ENCODE measurements at places on chromosomes 13 and 19.
A peak's percentile ranks its signal among the peaks of the same experiment; 100 is the strongest.

DNA sequence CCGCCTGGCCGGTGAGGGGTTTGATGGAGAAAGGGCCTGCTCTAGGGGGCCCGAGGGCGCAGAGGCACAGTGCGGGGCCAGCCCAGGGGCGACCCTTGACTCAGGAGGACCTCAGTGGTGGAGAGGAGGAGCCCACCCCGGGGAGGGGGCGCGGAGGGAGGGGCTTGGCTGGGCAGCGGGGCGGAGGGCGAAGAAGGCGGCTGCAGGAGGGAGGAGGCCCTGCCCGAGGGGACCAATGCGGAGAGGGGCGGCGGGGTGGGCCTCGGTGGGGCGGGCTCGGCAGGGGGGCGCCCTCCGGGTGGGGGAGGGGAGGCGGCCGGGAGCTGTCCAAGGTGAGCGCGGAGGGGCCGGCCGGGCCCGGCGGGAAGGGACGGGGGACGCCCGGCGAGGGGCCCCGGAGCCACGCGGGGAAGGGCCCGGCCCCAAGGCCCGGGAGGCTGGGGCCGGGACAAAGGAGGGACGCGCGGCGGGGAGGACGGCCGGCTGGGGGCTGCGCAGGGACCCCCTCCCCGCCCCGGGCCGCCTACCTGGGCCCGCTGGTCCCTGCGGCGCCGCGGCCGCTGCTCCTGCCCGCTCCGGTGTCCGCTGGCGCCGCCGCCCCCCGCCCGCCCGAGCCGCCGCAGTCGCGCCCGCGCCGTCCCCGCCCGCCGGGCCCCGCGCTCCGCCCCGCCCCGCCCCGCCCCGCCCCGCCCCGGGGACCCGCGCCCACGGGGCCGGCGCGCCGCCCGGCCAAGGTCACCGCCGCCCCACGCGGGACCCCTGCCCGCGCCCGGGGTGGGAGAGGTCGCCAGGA, at the start of gene DIRAS1:
DIRAS1 (minus strand) TSS at position 596 of the 793 bp plus-strand sequence. CDS start 3,566 bp downstream, outside the sequence.
- DNase-seq, result no peak

- no peak for DNase-seq
These were observed at the start of gene KLK6 for GRCh38 chr19:50969413-50969760. Gene KLK6 (minus strand): TSS chr19:50969591. CDS start chr19:50968104, 1,487 bp downstream.

GRCh38 chr19:23002690-23003422, at the start of gene ZNF728:
Gene ZNF728 (minus strand): TSS chr19:23003176. CDS start chr19:23003030, 146 bp downstream.
- DNase-seq, result no peak

DNA sequence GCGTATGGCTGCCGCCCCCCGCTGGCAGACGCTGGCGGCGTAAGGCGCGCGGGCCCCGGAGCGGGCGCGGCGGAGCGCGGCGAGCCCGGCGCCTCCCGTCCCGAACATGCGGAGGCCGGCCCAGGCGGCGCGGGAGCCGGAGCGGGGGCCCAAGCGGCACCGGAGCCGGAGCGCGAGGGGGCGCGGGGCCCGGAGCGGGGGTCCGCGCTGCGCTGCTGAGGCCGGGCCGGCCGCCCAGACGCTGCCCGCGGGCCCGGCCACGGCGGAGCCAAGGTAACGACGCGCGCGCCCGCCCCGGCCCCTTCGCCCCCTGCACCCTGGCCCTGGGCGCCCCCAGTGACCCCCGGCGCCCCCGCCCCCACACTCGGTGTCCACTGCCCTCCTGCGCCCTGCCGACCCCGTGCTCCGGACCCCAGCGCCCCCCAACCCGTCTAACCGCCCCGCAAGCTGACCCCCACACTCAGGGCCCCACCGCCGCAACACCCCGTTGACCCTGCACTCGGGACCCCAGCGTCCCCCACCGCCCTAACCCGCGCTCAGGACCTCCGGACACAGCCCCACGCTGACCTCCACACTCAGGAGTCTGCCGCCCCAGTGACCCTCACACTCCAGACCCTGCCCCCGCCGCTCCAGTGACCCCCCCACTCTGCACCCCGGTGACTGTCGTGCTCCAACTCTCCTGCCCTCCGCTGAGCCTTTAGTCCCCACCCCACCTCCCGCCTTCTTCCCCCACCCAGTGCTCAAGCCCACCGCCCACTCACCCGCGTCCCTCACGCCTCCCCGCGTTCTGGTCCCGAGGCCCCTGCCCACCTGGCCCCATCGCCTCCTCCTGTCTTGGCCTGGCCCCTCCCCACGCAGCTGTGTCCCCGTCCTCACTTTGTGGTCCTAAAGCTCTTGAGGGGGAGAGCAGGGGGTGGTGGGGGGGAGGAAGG, at the start of gene CSNK1G2:
CSNK1G2 (plus strand) TSS at position 27 of the 932 bp plus-strand sequence. CDS start 28,601 bp downstream, outside the sequence.
- DNase-seq, result no peak

DNA sequence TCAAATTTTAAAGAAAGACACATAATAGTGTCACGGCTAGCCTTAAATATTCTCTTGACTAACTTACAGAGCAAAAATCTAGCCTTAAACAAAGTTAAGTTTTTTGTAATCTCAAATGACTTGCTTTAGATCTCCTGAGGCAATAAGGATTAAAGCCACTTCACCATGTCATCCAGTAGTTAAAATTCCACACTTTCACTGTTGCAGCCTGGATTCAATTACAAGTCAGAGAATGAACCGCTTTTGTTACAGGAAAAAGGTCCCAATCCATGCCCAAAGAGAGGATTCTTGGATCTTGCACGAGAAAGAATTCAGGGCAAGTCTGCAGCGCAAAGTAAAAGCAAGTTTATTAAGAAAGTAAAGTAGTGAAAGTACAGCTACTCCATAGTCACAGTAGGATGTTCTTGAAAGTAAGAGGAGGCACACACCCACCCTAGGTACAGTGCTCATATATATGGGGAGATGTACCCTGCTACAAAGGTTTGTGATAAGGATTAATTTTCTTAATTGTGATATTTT, 34.6 kb upstream of the CD177 start:
- no peak for DNase-seq

GRCh38 chr19:18321734-18322102, 1.2 kb downstream of the LSM4 start:
- DNase-seq, result peak; percentile 40

DNA sequence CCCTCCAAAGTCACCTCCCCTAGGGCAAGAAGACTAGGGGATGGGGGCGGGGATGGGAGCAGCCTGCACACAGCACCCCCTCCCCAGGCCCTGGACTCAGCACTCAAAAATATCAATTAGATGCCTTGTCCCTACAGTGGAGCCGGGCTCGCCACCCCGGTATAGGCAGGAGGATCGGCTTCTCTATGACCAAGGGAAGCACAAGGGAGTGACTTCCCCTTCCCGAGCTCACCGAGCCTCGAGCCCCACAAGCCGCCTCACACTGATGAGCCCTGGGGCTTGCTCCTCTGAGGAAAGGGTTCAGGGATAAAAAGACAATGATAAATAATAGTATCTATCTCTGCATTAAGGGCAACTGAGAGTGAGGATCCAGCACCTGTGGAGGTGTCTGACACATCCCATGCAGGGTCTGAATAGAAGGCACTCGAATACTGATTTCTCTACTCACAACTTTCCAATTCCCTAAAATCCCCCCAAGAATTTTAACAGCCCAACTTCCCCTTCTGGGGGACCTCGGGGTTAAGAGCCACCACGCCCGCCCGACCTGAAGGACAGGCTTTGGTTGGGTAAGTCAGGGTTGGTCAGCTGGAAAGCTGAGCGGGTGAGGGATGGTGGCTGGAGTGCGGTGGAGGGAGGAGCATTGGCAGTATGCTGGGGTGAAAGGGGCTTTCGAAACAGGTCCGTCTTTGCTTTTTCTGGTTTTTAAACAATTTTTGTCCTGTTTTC, 51.3 kb downstream of the STK24 start:
- DNase-seq, result no peak

DNA sequence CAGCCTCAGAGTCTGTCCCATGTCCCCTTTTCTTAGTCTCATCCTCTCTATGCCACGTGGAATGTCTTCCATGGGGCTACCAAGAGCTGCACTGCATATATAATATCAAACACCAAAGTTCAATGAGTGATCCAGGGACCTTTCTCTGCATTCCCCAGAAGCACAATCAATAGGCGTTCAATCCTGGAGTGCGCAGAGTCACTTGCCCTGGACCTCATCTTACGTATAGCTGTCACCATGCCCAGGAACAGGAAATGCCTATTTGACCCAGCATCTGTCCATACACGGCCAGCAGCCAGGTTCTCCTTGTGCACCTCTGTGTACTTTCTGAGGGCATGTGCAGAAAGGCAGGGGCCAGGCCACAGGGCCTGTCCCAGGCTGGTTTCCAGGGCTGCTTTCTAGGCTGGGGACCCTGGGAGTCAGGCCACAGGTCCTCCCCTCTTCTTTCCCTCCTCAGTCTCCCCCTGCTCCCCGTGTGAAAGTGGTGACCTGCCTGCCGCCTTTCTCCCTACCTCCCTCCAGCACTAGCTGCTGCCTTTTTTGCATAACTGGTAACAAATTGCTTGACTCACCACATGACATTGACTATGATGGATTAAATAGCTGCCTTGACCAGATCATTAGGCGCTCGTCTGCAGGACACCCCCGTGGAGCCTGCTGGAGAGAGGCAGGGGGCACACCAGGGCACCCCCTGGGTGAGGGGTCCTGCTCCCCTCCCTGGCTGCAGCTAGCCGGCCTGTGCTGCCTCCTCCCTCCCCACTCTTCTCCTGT, 222.0 kb downstream of the ZNF536 start:
- DNase-seq, result no peak

DNA sequence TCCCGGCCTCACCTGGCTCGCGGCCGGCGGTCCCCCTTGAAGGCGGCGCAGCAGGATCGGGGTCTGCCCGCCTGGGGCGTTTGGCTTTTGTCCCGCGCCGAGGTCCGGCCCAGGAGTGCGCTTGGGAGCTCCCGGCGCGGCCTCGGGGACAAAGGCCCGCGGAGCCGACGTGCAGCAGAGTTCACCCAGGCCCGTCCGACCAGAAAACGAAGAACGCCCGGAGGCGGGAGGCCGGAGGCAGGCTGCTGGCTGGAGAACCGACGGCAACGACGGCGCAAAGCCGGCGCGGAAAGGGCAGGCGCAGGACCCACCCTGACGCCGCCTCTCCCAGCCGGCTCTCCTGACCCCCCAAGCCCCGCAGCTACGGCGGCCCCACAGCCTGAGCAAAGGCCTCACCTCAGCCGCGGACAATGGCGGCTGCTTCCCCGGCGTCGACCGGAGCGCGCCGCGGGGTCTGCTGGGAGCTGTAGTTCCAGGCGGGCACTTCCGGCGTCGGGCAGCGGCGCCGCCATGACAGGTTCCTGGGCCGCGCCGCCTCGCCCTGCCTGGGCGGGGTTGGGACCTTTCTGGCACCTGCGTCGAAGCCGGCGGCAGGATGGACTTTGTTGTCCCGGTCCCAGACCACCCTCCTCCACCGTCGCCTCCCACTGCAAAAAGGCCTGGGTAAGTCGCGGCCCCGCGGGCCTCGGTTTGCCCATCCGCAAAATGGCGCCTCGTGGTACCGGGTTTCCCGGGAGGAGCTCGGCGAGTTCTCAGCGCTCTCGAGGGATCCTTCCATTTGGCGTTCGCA, at the start of gene ZNF606:
ZNF606 (minus strand) TSS at position 437 of the 790 bp plus-strand sequence. CDS start 1,501 bp downstream, outside the sequence.
- DNase-seq, result peak; percentile 84

DNA sequence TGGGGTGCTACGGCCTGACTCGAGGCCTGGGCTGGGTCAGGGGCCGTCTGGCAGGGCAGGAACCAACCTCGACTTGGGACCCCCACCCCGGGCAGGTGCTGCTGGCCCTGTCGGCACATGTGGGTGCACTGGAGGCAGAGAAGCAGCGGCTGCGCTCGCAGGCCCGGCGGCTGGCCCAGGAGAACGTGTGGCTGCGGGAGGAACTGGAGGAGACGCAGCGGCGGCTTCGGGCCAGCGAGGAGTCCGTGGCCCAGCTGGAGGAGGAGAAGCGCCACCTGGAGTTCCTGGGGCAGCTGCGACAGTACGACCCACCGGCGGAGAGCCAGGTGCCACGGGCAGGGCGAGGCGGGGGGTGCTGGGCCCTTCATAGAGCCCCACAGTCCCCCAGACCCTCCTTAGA, 5.9 kb downstream of the KLC3 start:
- no peak for DNase-seq

DNA sequence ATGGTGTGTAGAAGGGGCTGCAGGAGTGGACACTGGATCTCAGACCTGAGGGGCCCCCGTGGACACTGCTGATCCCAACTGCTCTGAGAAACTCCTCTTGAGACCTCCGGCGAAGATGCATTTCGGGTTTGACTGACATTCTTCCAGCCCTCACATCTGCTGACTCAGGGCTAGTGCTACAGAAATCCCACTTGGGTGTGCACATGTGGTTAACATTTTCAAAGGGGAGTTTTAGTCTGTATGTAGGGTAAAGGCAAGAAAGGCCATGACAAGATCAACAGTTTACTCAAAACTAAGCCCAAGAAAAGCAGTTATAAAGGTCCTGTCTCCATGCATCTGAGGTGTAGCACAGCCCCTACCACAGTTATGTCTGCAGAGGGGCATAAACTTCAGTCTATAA, 31.2 kb downstream of the DLEU7 start:
- no peak for DNase-seq

DNA sequence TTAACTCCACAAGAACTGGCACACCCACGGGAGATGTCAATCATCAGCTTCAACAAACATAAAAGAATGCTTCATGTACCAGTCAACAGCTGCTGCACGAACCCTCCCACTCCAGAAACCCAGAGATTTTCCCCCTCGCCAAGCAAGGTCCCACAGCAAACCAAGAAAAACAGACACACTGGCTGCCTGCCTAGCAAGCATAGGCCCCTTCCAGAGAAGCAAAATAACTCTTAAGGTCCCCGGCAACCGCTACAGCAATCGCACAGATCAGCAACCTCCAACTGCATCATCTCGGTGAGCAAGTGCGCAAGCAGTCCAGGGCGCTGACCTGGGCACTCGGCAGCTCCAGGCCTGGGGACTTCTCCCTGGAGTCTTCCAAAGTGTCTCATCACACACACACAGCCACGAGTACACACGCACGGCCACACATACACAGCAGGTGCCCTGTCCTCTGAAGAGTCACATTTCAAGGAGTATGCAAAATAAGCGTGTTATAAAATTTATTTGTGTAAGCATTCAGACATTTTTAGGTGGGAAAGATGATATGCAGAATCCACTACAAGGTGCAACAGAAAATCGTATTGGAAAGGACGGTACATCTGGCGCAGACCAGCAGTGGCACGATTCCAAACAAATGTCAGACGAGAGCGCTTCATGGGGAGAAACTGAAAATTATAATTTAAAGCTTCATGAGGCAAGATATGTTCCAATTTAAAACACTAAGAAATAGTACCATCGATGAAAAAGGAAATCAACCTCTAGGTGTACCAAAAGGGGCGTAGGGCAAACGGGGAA, 125.0 kb downstream of the STK24 start:
- no peak for DNase-seq

DNA sequence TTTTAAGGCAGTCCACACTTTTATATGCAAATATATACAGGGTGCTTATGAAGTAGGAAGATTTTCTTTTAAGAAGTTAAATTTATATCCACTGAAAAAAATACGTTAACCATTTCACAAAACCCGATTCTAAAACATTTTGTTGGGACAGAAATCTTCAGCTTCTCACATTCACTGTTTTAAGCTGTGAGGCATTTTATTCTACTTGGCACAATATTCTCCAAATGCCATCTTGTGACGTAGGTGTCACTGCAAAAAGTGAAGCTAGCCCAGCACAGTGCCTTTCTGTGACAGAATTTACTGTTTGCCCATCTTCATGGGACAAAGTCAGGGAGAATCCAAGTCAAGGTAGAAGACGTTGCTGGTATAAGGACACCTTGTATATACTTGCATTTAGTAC, 94.5 kb upstream of the SLC15A1 start:
- no peak for DNase-seq

DNA sequence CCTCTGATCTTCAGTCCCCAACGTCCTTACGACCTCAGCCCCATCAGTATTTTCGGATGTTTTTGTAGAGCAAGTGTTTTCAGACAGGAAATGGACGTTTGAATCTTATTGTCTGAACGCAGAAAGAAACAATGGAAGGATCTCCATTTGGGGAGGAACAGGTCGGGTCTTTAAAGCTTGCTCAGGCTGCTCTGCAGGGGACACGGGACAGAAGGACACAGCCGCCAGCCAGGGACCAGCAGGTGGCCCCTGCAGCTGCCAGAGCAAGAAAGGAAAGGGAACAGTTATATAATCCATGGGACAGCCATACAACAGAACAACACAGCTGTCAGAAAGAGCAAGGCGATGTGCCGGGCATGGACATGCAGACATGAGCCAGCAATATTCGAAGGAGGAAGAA, 18.5 kb upstream of the IGLON5 start:
- DNase-seq, result no peak

Data from CD4-positive, alpha-beta T cell treated with Interleukin-4 for 4 hours (primary cell).